Skin of body (tissue), 3 donors: ENCODE measurements at places on chromosomes 16 and 17. TPM values are rescaled to one million over a fixed set of nuclear protein-coding genes. Genes with fewer than 3 reads are reported as not detected.

GRCh38 chr17:43094129-43094835, 30.9 kb downstream of the BRCA1 start:
- DNase-seq, result no peak

OTOA gene
- total RNA-seq, result 0.10 TPM

DNA sequence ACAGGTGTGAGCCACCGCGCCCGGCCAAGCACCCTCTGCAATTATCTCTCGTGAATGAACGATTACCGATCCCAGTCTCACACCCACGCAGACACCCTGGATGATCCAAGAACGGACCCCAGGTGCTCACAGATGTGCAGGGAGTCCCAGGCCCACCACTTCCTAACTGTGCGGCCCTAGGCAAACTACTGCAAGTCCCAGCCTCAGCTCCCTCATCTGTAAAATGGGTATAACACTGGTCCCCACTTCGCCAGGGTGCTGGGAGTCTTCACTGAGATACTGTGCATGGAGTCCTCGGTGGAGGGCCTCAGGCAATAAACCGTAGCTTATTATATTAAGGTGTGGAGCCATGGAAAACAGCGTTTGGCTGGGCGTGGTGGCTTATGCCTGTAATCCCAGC, 21.6 kb upstream of the PITPNA start:
- DNase-seq, result no peak

GRCh38 chr17:12900474-12900873, 111.2 kb downstream of the ARHGAP44 start:
- no peak for DNase-seq

EZH1 gene
- total RNA-seq, result 29.8 TPM

PABPN1L gene
- not detected for total RNA-seq

GRCh38 chr16:49739381-49739780, 116.5 kb downstream of the ZNF423 start:
- DNase-seq, result no peak

- DNase-seq, result peak; percentile 52
These were observed 171.4 kb upstream of the DYNLRB2 start for GRCh38 chr16:80369138-80369958.

DNA sequence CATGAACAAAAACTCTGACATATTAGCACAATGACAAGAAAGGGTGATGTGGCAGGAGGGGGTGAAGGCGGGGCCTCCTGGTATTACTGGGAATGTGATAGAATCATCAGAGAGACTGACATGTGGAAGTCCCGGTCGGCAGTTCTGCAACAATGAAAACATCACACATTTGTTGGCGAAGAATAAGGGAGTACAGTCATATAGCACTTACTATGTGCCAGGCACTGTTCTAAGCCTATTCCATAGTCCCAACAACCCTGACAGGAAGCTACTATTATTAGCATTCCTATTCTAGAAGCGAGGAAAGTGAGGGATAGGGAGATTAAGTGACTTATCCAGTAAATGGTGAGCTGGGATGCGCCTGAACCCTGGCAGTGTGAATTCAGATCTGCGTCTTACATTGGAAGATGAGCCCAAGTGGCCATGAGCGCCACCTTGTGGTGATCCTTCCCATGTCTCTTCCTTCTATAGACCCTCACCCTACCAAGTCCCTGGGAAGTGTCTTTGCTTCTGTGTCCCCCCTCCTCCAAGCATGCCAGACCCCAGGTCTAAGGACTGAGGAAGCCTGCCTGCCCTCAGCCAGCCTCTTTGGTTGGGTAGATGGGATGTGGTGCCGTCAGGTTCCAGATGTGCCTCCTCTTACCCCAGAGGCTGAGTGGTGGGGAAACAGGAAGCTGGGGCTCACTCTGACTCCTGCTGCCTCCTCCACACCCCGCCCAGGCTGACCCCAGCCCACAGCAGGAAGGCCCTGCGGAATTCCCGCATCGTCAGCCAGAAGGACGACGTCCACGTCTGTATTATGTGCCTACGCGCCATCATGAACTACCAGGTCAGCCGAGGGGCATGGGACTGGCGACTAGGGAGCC, 14.0 kb downstream of the FMNL1 start:
- DNase-seq, result peak; percentile 56

- peak; percentile 79 for DNase-seq
These were observed at the start of gene DHX58 for GRCh38 chr17:42112552-42113176. Gene DHX58 (minus strand): TSS chr17:42112714. CDS start chr17:42111892, 822 bp downstream.

DNA sequence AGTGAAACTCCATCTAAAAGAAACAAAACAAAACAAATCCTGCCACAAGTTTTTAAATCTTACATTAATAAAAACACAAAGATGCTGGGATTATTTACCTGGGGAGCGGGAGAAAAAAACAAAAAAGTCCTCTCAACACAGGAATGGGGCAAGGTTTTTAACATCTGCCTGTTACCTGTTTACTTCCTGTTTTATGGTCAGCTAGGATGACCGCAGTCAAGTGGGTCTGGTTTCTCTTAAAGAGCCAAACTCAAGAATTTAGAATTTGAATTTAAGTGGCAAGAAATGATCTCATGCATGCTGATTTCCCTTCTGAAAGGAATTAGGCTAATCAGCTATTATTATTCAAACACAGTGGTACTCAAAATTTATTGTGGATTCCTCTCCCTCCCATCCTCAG, 39.7 kb upstream of the TBC1D3K start:
- DNase-seq, result no peak

SLFN14 gene
- 1.6 TPM for total RNA-seq

CCL23 gene
- total RNA-seq, result 0.39 TPM

PRR35 gene
- not detected for total RNA-seq
